ENCODE measurements at places on chromosomes 2 and 18. TPM values are rescaled to one million over a fixed set of nuclear protein-coding genes. Genes with fewer than 3 reads are reported as not detected.

- ATAC-seq, result no peak
- no peak overlapping the region for H3K27ac ChIP-seq
- no peaks in the 10 kb centered on the region for H3K4me1 ChIP-seq
These were observed 185.1 kb downstream of the DLGAP1 start for GRCh38 chr18:4270016-4270415.

DNA sequence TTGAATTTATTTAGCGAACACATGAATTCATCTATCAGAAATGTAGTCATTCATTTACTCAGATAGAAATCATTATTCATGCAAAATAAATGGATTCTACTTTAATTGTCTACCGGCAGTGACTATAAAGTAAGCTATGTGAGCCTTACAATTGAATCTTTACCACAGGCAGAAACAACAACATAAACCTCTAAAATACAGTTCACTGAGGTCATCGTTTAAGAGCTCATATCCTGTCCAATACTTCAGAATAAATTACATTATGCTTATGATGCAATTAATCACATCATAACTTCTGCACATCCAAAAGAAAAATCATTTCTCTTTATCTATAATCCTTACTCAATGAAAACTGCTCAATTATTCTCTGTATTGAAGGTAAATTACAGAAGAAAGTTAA, 244.7 kb downstream of the HNMT start:
- H3K4me3 ChIP-seq, result no peak overlapping the region
- no peak for ATAC-seq
- no peaks in the 10 kb centered on the region for H3K36me3 ChIP-seq
- no peak overlapping the region for H3K27ac ChIP-seq

DNA sequence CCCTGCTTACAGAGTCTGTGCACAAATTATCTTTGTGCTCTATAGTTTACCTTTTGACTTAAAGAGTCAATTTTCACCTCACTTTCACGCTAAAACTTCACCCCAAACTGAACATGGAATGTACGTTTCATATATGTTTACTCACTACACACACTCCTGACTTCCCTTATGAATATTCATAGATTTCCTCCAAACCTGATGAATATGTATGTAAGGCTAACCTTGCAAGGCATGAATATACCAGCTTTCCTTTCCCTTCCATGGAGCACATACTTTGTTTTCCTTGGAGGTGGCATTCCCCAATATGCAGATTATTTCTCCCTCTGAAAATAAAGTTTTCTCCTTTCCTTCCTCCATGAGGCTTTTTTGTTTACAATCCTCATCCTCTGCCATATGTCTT, 48.4 kb upstream of the GPR39 start:
- no peaks in the 10 kb centered on the region for H3K36me3 ChIP-seq
- H3K4me1 ChIP-seq, result no peaks in the 10 kb centered on the region
- no peak overlapping the region for H3K4me3 ChIP-seq
- ATAC-seq, result no peak
- no peak overlapping the region for H3K27ac ChIP-seq

DNA sequence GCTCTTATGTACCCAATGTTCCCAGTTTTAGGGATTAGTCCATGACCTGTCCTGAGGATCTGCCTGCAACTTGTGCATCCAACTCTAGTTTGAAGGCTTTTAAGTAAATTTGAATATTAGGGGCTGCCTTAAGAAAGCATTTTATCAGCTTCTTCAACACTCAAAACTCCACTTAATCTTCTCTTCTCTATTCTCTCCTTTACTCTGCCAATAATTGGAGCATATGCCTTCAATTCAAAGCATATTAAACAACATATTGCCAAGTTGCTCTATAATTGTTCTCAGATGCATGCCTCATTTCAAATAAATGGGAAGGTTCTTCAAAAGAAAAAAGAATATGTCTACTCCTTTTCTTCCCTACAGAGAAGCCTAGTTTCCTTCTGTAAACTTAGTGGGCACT, 84.8 kb upstream of the NCKAP5 start:
- no peaks in the 10 kb centered on the region for H3K27me3 ChIP-seq
- no peaks in the 10 kb centered on the region for H3K36me3 ChIP-seq
- H3K4me1 ChIP-seq, result peaks cover 17% of the 10 kb centered on the region
- no peak for ATAC-seq
- no peak overlapping the region for H3K27ac ChIP-seq

GRCh38 chr2:112118148-112118547, 20.0 kb upstream of the FBLN7 start:
- H3K36me3 ChIP-seq, result peaks cover 43% of the 10 kb centered on the region
- ATAC-seq, result no peak
- H3K4me1 ChIP-seq, result no peaks in the 10 kb centered on the region
- H3K27me3 ChIP-seq, result no peaks in the 10 kb centered on the region

DNA sequence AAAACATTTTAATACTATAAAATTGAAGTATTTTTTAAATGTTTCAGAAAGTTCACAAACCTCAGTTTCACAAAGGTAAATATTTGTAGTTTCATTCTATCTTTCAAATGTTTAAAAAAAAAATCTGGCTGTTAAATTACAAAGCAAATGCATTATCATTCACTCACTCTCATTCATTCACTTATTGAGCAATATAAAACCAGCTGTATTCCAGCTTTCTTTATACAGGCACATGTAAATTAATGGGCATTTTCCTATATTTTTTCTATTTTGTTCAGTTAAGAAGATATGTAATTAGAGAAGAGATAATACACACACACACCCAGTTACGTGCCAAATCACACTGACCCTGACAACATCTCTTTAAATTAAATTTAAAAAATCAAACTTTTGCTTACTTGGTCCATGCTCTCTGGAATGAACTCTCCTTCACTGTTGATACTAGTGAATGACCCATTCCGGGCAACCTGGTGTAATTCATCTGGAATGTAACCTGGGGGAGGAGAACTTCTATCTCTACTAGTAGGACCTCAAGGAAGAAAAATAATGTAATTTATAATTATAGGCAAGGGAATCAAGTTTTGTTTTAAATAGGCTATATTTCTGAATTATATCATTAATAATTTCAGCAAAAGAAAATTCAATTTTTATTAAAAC, 32.5 kb upstream of the ERCC3 start:
- no peak for ATAC-seq
- H3K27ac ChIP-seq, result no peak overlapping the region
- no peak overlapping the region for H3K4me3 ChIP-seq
- no peaks in the 10 kb centered on the region for H3K27me3 ChIP-seq

DNA sequence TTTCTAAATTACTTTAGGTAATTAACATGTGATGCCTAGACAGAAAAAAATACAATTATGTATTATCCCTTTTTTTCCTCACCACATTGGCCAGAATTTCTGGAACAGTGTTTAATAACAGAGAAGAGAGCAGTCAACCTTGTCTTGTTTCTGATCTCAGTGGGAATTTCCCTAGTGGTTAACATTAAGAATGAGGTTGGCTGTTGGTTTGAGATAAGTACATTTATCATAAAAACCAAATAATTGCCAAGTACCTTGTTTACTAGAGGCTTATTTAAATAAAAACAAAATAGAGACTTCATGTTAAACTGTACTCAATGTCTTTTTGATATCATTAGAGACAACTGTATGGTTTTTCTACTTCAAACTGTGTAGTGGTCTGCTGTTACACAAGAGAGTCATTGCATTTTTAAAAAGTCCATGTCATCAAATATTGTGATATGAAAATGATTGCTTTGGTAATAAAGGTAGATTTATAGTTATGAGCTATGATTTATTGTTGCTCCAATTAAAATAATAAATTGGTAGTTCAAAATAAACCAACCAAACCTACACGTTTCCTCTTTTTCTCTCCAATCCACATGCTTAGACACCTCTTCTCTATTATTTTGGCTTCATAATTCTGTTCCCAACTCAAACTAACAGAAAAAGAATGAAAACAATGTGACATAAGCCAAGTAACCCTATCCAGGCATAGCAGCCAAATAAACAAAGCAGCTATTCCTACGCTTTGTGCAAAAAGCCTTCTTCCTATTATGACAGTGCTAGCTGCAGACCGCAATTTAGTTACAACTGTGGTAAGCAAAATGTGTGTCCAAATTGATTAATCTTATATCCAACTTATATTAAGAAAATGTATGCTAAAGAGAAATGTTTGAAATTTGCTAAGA, 20.9 kb upstream of the TANK start:
- no peaks in the 10 kb centered on the region for H3K36me3 ChIP-seq
- H3K27me3 ChIP-seq, result no peaks in the 10 kb centered on the region

DNA sequence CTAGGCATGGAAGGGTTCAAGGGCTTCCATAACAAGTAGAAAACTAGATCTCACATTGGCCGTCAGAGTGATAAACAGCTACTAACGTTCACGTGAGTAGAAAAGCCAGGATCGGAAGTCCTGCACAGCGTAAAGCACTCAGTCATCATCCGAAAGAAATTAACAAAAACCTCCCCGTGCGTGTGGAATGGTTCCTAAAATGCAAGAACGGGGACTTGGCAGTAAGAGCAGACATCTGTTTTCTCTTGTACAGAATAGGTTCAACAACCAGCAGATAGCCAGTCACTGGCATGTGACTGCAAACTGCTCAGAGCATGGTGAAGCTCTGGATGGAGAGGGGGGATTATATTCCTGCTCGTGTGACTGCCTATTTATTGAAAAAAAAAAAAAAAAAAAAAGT, 106.9 kb upstream of the ITGB6 start:
- H3K4me3 ChIP-seq, result no peak overlapping the region
- ATAC-seq, result peak; percentile 76
- no peaks in the 10 kb centered on the region for H3K27me3 ChIP-seq
- H3K27ac ChIP-seq, result peak overlapping the region; percentile 49
- no peaks in the 10 kb centered on the region for H3K36me3 ChIP-seq

DNA sequence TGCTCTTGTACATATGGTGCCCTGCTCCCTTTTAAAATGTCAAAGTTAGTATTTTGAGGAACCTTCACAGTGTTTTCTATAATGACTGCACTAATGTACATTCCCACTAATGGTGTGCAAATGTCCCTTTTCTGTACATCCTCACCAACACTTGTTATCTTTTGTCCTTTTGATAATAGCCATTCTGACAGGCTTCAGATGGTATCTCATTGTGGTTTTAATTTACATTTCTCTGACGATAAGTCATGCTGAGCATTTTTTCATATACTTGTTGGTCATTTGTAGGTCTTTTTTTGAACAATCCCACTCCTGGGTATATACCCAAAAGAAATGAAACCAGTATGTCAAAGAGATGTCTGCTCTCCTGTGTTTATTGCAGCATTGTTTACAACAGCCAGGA, 268.3 kb downstream of the FBXO15 start:
- H3K27ac ChIP-seq, result no peak overlapping the region
- ATAC-seq, result no peak
- no peaks in the 10 kb centered on the region for H3K27me3 ChIP-seq
- no peaks in the 10 kb centered on the region for H3K36me3 ChIP-seq
- no peak overlapping the region for H3K4me3 ChIP-seq

GRCh38 chr2:240704651-240705050, 13.0 kb downstream of the AQP12A start:
- no peaks in the 10 kb centered on the region for H3K4me1 ChIP-seq
- no peak for ATAC-seq
- no peak overlapping the region for H3K4me3 ChIP-seq
- no peaks in the 10 kb centered on the region for H3K36me3 ChIP-seq
- no peak overlapping the region for H3K27ac ChIP-seq

DNA sequence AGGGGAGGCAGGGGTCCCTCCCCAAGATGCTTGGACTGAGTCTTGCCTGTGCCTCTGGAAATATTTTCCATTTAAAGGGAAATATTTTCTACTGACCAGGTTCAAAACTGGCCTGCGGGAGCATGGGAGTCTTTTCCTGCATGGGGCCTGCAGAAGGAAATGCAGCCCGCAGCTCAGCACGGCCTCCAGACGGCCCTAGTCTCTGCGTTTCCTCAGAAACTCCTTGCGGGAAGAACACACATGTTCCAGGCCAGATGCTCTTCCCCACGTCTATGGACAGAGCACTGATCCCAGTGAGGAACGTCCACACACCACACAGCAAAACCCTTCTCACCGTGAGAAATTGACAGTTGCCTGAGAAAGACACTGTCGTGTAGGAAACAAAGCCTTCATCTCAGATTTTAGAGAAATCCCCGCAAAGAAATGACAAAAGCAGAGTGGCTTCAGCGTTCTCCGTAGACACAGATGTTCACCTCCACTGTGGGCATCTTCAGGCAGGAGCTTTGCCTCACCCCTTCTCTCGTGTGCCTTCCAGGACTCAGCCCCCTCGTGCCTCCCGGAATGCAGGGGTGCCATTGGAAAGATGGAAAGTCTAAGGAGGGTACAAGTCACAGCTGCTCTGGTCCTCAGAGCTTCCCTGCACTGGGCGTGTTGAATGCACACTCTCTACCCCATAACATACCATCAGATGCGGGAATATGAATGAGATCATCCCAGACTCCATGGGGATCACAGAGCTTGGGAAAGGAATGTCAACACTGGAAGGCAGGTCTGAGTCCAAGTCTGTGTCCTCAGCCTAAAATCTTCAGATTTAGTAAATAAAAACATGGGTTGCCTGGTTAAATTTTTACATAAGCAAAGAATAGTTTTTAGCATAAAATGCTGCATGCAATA, 438.7 kb upstream of the SALL3 start:
- H3K27ac ChIP-seq, result no peak overlapping the region
- H3K27me3 ChIP-seq, result peaks cover 5% of the 10 kb centered on the region
- ATAC-seq, result no peak
- no peaks in the 10 kb centered on the region for H3K4me1 ChIP-seq

GRCh38 chr2:58594762-58595161, 353.6 kb upstream of the FANCL start:
- H3K27me3 ChIP-seq, result no peaks in the 10 kb centered on the region
- H3K4me1 ChIP-seq, result no peaks in the 10 kb centered on the region
- H3K4me3 ChIP-seq, result no peak overlapping the region
- no peak overlapping the region for H3K27ac ChIP-seq

GRCh38 chr18:12791610-12792009, 88.8 kb downstream of the PSMG2 start:
- H3K27ac ChIP-seq, result no peak overlapping the region
- no peaks in the 10 kb centered on the region for H3K27me3 ChIP-seq
- H3K4me1 ChIP-seq, result no peaks in the 10 kb centered on the region
- H3K4me3 ChIP-seq, result no peak overlapping the region

GRCh38 chr2:74824679-74825078, 9.2 kb upstream of the HK2 start:
- no peak overlapping the region for H3K4me3 ChIP-seq
- no peaks in the 10 kb centered on the region for H3K27me3 ChIP-seq
- no peak for ATAC-seq
- H3K36me3 ChIP-seq, result no peaks in the 10 kb centered on the region
- no peak overlapping the region for H3K27ac ChIP-seq

Gene STRN
- total RNA-seq, result 24.6 TPM

Gene SCYGR4
- 0.62 TPM for total RNA-seq

Gene TUBA4B
- total RNA-seq, result not detected

Gene ASB18
- not detected for total RNA-seq

Gene FBXO41
- total RNA-seq, result 4.2 TPM

Gene SCN7A
- 67.4 TPM for total RNA-seq

Gene FTCDNL1
- 1.3 TPM for total RNA-seq

Gene NRP2
- 429 TPM for total RNA-seq

Gene IL36G
- total RNA-seq, result 0.78 TPM
